ENCODE measurements at places on chromosomes 3 and 15.

DNA sequence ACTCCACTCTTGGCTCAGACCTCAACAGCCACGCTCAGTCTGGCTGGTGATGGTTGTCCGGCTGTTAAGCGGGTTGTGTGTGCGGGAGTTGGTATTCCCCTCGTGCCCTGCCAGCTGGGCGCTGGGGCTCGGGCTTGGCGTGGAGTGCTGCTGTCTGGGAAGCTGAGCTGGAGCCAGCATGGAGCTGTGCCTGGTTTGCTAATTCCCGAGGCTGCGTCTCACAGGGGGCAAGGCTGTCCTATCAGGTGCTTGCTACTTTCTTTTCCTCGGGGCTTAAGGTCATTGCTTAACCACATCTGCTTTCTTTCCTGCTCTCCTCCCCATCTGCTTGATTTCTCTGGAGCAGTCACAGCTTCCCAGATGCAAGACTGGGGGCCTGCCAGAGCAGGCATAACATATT lies 29.9 kb downstream of the PDIA5 start:
- DNase-seq, result no peak

DNA sequence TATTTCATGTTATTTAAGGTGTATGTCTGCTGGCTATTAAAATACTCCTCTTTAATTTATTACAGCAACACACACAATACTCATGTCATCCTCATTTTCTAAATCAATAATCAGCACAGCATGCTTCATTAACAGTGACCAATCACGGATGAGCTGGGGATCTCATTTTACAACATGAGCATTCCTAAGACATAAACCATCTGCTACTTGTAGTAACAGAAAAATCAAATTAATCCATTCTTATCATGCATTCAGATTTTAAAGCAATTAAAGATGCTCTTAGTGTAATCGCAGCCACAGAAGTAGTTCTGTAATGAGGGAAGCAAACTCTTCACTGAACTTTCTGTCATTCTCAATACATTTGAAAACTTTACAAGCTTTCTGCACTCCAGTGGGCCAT lies 191.1 kb downstream of the TBC1D5 start:
- DNase-seq, result no peak

DNA sequence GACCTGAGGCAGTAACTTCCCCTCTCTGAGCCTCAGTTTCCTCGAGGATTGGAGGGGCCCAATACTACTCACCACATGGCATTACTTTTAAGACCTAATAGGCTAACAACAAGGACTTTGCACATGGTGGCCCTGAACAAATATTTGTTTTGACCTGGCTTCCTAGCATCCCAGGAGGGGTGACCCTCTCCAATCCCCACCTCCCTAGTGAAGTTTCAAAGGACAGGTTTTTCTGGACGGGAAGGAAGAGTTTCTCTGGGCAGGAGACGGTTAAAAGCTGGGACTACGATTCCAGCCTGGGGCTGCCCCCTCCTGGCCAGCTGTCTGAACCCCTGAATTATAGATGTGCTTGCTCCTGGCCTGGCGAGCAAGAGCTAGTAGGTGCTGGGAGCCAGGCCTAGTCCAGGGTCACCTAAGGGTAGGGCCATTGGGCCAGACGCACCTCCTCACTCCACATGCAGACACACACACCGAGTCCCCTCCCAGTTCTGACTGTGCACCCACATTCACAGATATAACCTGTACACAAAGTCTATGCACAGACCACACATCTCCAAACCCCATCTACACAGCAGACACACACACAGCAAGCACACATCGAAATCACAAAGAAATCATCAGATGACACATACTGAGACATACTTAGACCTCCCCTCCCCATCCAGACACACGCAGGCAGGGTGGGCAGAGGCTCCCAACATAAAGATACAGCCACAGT lies 2.7 kb upstream of the ISL2 start:
- DNase-seq, result no peak

- DNase-seq, result no peak
These were observed 114.3 kb upstream of the UBE2E1 start for GRCh38 chr3:23691357-23691895.

- peak; percentile 86 for DNase-seq
These were observed 170.8 kb downstream of the MOBP start for GRCh38 chr3:39638301-39638700.

GRCh38 chr3:9732740-9733115 lies 1.2 kb downstream of the BRPF1 start:
- no peak for DNase-seq

GRCh38 chr15:91368611-91369010 lies 268.6 kb downstream of the SV2B start:
- no peak for DNase-seq

GRCh38 chr3:13015286-13016082 lies 57.7 kb downstream of the IQSEC1 start:
- no peak for DNase-seq

DNA sequence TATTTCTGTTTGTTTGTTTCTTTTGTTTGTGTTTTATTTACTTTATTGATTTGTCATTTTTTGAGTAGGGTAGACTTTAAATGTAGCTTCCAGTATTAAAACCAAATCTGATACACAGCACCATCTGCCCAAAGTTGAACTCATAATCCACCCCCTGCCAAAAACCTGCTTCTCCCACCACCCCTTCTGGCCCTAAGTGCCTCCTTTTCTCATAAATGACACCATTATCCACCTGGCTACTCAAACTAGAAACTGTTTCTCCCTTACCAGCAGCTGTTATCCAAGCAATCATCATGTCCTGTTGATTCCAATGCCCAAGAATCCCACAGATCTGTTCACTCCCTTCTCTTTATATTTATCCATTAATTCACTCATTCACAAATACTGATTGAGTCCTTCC lies 21.8 kb upstream of the PTX3 start:
- DNase-seq, result no peak

DNA sequence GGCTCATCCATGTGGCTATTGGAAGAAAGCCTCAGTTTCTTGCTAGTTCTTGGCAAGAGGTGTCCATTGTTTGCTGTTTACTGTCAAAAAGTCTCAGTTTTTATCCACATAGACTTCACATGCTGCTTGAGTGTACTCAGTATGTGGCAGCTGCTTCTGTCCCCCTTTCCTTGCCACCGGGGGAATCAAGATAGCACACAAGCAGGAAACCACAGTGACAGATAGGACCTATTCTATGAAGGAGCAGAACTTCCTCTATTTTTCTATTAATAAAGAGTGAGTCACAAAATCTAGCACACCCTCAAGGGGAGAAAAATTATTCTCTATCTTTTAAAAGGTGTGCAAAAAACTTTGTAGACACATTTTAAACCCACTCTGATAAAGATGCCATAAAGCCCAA lies 121.4 kb upstream of the GMNC start:
- no peak for DNase-seq

DNA sequence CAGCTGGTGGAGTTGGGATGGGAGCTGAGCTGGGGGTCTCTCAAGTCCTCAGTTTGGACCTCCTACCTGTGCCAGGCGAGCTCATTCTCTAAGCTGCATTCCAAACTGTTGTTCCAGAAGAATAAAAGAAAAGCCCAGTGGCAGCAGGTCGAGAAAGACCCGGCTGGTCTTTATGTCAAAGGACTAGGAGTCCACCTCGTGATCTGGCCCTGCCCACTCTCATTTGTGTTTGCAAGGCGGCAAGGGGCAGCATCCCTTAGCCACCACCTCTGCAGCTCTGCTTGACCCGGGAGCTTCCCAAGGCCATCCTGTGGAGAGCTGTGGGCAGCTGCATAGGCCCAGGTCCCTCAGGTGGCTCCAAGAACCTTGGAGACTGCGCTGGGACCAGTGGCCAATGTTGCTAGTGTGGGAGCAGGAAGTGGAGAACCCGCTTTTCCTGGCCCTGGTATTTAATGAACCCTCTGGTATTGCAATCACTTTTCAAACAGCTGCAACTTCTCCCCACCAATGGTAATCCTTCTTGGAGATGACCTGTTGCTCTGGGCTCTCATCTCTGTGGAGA lies 30.9 kb downstream of the KY start:
- DNase-seq, result no peak

DNA sequence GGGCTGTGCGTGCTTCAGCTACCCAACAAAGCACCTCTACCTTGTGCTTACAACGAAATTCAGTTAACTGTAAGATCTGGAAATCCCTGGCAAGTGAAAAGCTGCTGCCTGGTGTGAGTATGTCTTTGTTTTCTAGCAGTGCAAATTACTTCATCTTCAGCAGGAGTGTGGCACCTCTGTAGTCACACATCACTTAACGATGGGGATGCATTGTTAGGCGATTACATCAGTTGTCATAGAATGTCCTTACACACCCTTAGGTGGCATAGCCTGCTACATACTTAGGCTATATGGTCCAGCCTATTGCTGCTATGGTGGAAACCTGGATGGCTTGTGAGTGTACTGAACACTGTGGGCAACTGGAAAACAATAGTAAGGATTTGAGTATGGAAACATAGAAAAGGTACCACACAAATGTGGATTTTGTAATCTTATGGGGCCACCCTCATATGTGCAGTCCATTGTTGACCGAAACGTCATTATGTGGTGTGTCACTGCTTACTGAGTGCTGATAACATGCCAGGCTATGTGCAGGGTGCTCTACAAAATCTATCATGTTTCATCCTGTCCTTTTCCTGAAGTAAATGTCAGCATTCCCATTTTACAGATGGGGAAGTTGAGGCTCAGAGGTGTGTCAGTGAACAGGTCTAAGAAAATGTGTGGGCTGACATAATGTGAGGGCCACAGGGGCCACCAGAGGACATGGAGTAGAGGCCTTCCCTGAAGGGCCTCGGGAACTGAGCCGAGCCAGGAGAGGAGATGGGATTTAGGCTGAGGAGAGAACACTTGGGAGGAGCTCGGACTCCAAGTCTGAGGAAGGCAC lies 173.5 kb downstream of the VGLL4 start:
- DNase-seq, result no peak

GRCh38 chr3:152556731-152557254 lies 278.1 kb upstream of the P2RY1 start:
- peak; percentile 10 for DNase-seq

DNA sequence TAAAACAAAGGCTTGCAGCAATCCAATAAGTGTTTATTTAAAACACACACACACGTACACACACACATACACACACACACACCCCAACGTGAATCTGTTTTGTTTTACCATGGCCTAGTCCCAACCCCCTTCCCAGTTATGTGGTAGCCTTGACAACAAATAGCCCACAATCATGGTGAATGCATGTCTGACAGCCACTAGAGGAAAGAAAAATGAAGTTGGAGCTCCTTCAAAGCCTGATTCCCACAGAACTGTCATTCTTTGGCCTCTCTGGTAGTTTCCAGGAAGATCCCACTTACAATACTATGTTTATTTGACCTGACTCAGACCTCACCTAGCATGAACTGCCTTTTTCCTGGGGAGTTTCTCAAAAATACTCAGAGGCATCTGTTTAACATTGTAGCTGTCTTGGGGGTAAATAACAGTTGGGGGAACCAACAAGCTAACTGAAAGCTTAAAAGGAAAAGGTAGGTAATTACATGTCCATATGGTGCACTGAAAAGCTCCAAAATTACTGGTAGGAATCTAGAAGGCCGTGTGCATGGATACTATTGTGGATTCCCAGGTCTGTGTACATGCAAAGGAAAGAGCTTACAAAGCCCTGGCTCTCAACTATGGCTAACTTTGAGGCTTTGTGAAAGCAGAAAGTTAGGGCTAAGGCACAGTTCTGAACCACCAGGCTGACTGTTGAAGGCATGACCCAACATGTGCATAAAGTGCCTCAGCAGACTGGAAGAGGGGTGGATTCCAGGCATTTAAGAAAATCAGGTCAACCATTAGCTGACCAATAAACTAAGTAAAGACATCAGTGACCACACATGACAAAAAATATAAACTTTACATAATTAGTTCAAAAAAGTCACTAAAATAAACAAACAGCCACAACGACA lies 65.3 kb downstream of the FAIM start:
- DNase-seq, result no peak

- DNase-seq, result no peak
These were observed 112.2 kb upstream of the FAN1 start for GRCh38 chr15:30791239-30792175.

DNA sequence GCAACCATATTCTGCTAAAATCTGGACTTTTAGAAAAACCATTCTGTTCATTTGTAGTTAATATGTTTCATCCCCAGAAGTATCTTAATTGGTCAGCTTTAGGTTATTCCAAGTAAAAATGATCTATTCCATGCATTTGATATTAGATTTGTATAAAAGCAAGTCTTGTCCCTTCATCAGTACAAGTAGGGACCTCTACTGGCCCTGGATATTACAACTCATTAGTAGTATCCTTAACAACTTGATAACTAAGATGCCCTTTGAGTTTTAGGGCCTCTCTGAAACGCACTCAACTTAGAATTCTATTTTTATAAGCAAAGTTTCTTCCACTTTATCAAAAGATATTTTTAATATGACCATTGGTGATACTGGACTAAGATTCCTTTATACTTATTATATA lies 25.3 kb upstream of the SELENOT start:
- DNase-seq, result no peak

DNA sequence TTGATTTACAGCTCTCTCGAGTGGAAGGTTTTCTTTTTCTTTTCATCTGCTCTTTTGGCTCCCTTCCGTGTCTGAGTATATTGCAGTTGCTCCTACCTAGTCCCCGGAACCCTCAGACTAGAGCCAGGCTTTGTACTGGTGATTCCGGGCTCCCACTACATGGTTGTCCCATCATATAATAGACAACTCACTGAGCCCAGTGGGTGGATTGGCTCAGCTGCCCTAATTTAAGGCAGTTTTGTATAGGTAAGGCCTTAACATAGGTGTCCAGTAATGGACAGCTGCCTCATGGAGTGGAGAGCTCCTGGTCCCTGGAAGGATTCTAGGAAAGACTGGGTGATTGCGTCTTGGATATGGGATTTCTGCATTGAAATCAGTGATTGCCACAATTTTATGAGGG lies 58.0 kb downstream of the KY start:
- no peak for DNase-seq

- DNase-seq, result no peak
These were observed 3.5 kb upstream of the PIF1 start for GRCh38 chr15:64828985-64829384.

DNA sequence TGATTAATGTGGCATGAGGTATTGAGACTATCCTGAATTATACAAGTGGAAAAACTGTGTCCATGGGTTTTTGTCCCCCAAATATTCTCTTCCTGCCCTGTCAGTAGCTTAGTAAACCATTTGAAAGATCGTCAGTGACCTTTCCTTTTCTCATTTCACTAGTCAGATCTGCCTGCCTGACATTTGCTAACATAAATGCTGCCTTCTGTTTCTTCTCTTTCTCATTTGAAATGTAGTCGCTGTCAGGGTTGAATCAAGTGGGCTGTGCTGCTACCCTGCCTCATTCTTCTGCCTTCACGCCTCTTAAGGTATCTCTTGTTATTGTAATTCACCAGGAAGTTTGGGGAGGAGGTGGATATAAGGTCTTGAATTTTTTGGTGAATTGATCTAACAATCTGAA lies 67.5 kb downstream of the LRCH3 start:
- no peak for DNase-seq
